ENCODE measurements at places on chromosomes 5 and 9. TPM values are rescaled to one million over a fixed set of nuclear protein-coding genes. Genes with fewer than 3 reads are reported as not detected.

Gene SPINK1
- total RNA-seq: not detected

Gene HK3
- 0.04 TPM for total RNA-seq

- DNase-seq: no peak
These were observed 158.1 kb downstream of the SLC25A46 start for GRCh38 chr5:110896901-110897300.

Gene ANAPC2
- total RNA-seq: 24.4 TPM

Gene RRAGA
- total RNA-seq: 38.4 TPM

- no peak for DNase-seq
These were observed 64.3 kb downstream of the CPLANE1 start for GRCh38 chr5:37184748-37185364.

Gene ST8SIA4
- total RNA-seq: 1.1 TPM

- DNase-seq: no peak
These were observed 51.4 kb downstream of the ZNF354C start for GRCh38 chr5:179111267-179112207.

DNA sequence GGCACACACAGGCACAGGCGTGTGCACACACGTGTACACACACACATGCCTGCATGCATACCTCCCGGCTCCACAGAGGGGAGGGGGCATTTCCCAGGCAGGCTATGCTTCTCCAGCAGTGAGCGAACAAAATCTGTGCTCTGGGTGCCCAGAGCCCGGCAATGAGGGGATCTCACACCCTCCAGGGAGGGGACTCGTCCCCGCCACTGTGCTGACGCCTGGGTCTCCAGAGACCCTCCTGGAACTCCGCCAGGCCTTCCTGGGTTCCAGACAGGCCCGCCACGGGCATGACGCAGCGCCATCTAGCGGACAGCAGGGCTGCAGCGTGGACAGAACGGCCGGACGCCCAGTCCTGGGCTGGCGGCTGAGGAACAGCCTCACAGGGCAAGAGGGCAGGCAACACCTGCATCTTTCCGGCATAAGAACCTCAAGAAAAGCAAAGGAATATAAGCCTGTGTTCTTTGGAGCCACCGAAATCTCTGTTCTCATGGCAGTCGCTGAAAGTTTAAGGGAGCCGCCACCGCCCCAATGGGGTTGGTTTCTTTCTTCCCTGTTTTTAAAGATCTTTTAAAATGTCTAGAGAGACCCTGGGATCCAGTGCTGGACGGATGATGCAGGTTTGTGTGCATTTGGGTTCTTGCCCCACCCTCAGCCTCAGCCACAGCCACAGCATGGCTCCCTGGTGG lies 135.6 kb upstream of the PPP1R26 start:
- DNase-seq: no peak

GRCh38 chr5:56316299-56316994 lies 83.3 kb upstream of the ANKRD55 start:
- DNase-seq: no peak

DNA sequence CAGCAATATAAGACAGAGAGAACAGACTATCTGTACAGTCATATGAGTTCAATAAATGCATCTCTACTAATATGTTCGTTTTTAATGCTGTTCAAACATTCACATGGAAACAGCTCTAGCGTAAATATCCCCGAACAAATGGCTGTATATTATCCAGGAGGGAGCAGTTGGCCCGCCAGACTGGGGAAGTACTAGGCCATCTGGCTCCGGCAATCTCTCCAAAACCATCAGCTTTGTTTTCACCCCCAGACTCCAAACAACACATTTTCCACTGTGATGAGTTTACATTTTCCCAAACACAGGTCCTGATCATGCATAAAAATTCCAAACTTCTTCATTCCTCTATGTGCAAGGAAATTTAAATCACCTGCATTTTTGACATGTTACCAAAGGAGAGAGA lies 8.7 kb downstream of the EBF1 start:
- no peak for DNase-seq

DNA sequence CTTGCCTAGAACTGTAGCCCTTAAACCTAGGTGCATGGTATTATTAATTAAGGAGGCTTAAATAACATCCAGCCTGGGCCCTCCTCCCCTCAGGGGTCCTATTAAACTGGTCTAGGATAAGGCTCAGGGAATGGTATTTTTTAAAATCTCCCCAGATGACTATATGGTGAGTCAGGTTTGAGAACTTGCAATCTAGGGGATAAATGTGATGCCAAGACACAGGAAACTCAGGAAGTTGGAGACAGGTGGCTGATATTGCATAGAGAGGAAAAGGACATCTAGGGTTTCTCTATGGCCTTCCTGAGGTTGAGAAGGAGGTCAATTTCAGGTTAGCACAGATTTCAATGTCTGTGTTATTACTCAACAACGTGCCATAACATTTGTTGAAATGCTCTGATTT lies 581.0 kb downstream of the TLE1 start:
- DNase-seq: no peak

DNA sequence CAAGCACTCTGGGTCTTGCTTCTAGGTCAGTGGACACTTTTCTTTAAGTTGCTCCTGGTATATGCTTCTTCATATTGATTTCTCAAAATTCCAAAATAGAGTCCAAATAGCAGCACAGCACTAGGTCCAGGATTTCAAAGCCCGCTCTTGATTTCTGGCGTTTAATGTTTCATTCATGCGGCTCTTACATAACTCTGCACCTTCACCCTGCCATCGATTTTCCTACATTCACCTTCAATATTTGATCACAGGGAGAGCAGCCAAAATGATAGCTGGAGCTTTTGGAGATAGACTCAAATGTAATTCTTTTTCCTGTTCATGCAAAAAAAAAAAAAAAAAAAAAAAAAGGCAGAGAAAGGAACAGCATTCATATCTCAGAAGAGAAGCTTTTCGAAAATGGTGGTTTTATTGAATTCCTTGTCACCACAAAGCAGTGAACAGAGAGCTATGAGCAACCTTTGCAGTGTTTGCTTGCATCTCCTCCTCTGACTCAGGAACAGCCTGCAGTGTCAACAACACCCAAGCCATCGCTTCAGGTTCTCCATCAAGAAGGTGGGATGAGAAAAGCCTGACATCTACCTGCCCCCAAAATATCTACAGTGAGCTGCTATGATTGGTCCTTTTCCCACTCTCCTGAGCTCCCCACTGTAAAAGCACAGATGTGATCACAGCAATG lies 97.8 kb downstream of the MED10 start:
- DNase-seq: no peak

DNA sequence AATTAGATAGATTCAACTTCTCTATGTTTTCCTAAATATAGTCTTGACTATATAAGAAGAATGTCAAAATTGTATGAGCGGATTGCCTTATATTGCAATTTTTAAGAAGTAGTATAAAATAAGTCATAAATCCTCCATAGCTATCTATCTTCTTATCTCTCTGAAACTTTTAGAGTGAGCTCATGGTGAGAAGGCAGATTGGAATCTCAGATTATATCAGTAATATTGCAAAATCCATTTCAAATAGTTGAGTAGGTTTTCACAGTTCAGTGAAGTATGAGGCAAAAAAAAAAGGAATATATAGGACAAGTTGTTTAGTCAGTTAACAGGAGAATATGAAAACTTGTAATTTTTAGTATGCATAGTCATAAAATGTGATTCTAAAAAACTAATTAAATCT lies 156.4 kb downstream of the FAM174A start:
- DNase-seq: no peak
